ENCODE measurements at places on chromosomes 5 and 9.

DNA sequence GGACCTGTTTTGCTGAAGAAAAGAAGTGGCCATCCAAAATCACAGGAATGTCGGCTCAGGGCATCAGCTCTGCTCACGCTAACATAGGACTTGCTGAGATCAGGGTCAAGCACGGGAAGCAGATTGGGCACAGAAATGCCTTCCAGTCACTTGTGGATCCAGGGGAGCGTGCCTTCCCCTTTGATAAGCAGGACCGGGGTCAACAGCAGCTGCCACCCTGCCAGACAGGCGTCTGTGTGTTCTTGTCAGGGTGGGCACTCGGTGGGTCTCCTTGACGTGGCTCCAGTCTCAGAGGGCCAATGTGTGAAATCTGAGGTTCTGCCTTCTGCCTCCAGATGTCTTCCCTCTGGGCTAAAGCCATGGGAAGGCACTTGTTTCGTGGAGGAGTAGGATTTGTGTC lies 313.7 kb upstream of the IRX4 start:
- no peak for DNase-seq

- DNase-seq = no peak
Observed at GRCh38 chr9:20292002-20292401, 330.3 kb downstream of the MLLT3 start.

DNA sequence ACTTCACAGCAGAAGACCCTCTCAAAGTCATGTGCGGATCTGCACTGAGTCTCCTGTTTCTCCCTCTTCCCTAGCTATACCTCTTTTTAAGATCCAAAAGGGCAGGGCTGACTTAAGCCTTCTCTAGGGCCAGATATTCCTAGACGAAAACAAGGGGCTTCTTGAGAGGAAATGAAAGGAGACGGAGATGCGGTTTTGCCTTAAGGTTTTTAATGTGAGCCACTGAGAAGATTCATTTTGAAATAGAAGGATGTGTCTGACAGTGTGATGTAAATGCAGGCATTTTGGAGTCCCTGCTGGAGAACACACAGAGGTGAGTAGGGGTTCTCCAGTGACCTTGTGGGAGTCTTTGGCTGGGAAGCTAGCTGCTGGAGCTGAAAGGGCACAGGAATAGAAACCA lies 15.6 kb upstream of the IL12B start:
- DNase-seq = no peak

DNA sequence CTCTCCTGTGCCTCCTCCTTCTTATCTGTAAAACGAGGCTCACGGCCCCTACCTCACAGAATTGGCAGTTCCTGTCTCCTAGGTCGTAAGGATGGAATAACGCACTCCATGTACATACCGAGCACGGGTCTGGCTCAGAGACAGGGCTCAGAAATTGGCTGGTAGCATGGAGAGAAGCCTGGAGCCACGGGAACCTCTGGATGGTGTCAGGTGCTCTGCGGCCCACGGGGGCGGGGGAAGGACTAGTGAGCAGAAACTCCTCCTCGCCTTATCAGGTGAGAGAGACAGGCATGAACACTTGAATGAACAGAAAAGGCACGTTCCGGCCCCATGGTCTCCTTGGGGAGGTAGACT lies 15.4 kb upstream of the C5orf47 start:
- DNase-seq = no peak

GRCh38 chr5:65035211-65036206 lies 266.8 kb downstream of the CWC27 start:
- peak; percentile 75 for DNase-seq

DNA sequence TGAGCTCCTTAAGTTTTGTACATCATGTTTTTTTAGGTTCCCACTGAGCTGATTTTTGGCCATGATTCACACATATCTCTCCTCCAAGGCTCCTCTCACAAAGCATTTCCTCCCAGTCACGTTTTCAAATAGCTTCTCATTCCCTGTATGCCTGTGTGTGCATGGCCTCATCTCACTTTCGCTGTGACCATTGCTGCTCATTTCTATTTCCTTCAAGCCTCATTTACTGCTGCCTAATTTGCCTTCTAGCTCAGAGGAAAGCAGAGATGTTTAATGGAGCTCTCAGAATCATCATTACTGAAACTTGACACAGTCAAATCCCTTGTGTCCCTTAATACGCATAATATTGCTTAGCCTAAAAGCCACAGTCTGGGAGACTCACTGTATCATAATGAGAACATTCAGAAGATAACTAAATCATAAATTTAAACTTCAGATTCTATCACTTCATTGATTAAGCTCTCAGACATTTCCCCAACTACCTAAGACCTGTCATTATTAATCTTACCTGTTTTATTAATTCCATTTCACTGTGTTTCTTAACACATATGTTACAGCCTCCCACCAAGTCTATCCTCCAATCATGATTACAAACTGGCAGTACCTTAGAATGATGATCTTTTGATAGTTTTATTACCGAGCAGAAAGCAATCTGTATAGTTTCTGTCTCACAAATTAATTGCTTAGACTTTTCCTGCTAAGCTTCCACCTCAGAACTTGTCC lies 278.3 kb upstream of the PTGER4 start:
- no peak for DNase-seq

DNA sequence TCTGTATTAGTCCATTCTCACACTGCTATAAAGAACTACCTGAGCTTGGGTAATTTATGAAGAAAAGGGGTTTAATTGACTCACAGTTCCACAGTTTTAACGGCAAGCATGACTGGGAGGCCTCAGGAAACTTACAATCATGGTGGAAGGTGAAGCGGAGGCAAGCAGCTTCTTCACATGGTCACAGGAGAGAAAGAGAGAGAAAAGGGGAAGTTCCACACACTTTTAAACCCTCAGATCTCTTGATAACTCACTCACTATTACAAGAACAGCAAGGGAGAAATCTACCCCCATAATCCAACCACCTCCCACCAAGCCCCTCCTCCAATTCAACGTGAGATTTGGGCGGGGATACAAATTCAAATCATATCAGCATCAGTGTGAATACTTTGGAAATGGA lies 133.4 kb upstream of the SLC30A5 start:
- no peak for DNase-seq

- no peak for DNase-seq
Observed at GRCh38 chr5:85868070-85868469, 749.7 kb upstream of the COX7C start.

- DNase-seq = no peak
Observed at GRCh38 chr9:95082401-95083084, 235.0 kb downstream of the FANCC start.

GRCh38 chr9:38671372-38671731 lies 48.6 kb downstream of the FAM240B start:
- DNase-seq = no peak

- DNase-seq = no peak
Observed at GRCh38 chr9:28951945-28952344, 1378.7 kb upstream of the C9orf72 start.

DNA sequence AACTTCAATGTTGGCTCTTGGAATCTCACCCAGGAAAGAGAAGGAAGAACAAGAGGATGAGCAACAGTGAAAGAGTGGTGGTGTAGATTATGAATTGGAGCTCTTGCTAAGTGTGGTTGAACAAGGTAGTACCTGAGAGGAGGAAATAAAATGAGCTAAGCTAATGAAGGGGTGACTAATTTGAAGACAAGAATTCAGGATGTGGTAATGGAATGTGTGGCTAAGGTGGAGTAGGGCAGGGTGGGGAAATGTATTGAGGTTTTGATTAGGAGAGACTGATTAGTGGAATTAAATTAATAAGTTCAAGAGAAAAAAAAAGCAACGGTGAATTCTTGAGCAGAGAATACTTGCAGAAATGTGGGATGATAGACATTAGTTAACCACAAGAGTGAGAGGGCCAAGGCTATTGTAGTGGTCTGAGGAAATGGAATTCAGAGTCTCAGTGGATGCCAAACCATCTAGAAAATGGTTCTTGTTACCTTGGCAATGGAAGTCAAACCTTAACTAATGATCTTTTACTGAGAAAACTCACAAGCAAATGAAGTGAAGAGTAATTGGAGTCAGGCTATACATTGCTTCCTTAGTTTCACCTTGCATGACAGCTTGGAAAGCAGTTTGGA lies 648.3 kb upstream of the ZNF608 start:
- no peak for DNase-seq

DNA sequence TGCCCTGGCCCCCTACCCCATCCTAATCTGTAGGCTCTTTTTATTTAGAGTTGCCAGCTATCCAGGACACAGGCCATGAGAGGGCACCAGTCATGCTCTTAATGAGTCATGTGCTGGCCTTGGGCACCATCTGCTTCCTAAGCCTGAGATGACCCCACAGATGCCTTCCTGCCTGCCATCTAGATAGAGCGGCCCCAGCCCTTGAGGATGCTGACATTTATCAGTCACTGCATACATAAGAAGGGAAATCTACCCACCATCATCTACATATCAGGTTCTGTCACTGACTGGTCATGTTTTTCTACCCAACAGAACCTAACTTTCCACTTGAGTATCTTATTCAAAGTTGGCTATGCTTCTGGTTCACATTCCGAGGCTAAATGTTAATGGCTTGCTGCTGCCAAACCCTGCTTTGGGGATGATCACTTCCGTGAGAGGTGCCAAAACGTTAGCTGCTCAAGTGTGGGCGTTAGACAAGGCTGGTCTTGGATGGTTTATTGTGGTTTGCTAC lies 49.9 kb upstream of the TTC23L start:
- no peak for DNase-seq

- DNase-seq = no peak
Observed at GRCh38 chr5:127228540-127229184, 61.9 kb upstream of the MEGF10 start.

DNA sequence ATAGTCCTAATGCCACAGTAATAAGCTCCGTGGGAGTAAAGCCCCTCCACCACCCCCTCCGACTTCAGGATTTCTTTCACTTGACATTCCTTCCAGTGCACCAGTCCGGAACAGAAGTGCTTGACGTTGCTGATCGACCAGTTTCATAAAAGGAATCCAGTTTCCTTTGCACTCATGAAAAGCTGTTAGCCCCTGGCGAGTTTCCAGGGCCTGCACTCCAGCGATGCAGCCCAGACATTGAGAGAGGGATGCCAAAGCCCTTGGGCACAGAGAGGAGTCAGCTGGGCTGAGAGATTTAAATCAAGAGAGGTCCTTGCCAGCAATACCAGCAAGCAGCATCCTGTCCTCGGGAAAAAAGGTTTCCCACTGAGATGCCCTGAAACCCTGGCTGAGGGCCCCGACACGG lies 170.1 kb downstream of the GABBR2 start:
- DNase-seq = no peak

GRCh38 chr9:9284201-9284600 lies 1328.6 kb downstream of the PTPRD start:
- DNase-seq = no peak

- DNase-seq = no peak
Observed at GRCh38 chr5:142222866-142223558, 101.8 kb downstream of the SPRY4 start.

DNA sequence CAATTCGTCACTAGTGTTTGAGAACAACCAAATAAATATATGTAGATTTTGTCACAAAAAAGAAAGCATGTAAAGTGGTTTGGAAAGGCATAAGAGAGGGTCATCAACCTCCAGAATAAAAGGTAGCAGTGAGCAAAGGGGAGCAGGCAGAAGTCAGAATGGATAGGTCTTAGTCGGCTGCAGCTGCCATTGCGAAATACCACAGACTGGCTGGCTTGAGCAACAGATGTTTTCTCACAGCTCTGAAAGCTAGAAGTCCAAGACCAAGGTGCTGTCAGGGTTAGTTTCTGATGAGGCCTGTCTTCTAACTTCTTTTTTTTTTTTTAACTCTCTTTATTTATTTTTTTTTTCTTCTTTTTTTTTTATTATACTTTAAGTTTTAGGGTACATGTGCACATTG lies 208.1 kb upstream of the PIK3R1 start:
- DNase-seq = no peak

DNA sequence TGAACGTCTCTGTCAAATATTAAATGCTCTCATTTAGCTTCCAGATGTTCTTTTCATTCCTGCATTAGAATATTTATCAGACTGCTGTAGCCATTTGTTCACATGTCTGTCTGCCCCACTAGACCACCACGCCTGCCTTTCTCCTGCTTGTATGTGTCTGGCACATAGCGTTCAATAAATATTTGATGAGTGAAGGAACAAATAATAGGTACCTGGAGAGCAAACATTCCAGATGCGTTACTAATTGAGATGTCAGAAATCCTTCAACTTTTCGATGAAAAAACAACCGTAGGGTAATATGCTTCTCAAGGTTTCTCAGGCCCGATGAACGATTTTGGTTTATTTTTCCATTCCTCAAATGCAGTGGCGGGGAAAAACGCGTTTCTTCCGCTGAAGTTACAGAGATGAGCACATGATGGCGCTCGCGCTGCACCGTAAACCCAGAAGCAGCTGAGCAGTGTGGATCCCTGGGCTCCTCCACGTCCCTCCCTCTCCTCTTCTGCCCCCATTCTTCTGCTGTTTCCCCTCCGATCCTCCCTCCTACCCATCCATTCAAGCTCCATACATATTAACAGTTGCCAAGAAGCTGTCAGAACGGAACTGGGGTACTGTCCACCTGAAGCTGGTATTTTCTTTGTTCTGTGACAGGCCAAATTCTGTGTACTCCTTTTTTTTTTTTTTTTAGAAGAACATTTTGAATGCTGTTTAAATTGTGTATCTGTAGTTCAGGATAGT lies 245.4 kb downstream of the MPDZ start:
- DNase-seq = no peak

GRCh38 chr5:169838688-169839087 lies 141.6 kb downstream of the INSYN2B start:
- no peak for DNase-seq

DNA sequence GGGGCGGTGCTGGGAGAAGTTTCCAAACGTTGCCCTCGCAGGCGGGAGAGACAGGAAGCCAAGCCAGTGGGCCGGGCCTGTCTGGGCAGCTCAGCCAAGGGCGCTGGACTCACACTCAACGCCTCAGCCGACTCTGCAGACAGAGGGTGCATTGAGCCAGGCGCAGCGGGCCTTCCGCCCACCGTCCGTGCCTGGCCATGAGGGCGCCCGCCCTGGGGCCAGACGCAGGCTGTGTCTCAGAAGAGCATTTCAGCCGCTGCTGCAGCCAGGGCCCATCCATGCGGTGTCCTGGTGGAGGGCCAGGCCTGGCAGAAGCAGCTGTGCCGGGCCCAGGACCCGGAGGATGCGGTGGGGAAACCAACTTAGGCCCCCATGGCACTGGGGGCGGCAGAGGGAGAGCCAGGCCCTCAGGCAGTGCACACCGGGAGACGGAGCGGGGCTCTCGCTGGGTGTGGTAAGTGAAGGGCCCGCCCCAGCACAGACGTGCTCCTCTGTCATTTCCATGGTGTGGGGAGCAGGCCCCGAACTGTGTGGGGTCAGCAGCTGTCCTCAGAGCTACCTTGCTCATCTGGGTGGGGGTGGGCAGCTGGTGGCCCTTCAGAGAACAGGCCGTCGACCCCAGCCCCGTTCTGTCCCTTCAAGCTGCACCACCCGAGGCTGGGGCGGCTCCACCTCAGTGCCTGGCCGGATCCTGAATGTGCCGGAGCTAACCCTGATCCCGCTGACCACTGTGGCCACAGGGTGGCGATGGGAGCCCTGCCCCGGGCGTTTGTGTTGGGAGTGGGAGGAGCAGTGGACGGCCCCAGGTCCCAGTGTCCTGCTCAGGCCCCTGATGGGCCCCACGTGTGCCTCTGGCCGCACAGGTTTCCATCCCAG lies 18.0 kb downstream of the DNLZ start:
- DNase-seq = no peak
